CD4-positive, alpha-beta T cell treated with Interleukin-15 for 4 hours (primary cell): ENCODE measurements at places on chromosomes 5 and 9.

DNA sequence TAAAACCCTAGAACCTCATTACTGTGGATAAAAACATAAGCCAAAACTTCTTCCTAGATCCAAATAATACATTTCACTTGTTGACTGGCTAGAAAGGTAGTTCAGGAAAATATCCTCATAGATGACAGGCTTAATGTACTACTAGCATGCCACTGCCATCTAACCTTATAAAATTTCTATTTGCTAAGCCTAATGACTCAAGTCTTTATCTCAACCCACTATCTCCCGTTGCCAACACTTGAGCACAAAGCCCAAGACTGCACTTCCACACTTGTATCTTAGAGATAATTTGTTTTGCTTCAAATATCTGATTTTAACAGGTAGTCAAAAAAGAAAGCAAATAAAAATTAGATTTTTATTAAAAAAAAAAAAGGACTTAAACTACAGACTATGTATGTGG is 42.7 kb downstream of the FBXL17 start:
- no peak for DNase-seq

DNA sequence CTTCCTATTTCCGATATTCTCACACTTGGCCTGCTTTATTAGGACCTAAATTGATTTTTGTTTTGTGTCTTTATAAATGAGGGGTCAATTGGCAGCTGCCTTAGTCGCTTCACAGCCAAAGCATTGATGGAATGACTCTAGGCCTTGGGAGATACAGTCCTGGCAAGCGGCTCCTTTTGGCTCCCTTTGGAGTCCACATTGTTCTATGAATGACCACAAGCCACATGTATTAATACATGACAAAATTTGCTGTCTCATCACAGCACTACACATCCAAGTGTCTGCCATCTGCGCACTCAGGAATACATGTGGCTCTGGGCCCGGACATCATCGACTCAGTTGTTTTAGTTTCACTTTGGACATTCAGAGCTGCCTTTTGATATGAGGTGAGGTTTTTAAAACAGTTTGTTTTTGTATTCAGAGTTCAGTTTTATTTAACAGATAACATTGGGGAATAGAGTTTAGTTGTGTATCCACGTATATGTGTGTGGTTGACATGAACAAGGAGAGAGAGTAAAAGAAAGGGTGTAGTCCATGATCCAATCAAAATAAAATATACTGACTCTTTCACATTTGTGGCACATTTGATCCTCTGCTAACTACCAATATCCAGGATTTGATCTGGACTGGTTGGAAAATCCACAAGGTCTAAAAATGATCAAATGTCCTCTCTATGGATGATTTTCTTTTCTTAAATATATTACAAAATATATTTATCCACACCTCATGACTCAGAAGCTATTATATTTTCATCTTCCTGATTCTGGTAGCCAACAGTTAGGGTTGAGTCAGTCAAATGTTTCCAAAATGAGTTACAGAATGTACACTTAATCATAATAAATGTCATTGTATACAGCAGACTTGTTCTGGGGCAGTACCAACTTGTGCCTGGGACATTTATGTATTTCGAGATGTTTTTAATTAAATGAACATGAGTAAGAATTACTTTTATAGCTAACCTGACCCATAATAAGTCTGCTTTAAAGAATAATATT is 114.0 kb upstream of the MTAP start:
- no peak for DNase-seq

GRCh38 chr5:107428303-107428813 is 242.4 kb downstream of the EFNA5 start:
- DNase-seq = no peak

DNA sequence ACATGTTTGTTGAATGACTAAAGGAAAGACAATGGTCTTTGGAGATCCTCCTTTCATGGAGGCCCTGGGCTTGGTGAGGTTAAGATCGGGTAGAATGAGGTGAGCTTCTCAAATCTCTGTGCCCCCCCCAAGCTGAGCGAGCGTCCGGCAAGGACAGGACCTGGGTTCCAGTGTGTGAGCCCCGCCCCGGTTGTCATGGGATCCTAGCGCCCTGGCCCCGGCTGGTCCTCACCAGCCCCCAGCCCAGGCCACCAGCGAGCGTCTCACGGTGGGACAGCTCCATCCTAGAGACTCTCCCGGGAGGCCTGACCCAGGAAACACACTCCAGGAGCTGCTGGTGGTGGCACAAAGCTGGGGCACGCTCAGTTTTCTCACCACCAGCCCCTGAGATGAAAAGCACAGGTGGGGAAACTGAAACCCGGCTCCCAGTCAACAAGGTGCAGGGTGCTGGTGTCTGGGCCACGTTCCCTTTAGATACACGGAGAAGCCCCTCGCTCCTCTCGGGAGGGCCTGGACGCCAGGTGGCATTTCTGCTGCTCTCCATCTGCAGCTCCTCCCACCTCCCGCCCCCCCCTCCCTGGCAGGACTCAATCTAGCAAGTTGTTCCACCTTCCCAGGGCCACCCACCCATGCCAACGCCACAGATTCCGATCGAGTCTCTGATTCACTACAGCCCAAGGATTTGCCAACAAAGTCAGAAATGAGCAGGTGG is 131.3 kb upstream of the PPP1R26 start:
- DNase-seq = no peak

GRCh38 chr5:121949885-121950284 is 11.9 kb upstream of the SRFBP1 start:
- DNase-seq = peak; percentile 22

- no peak for DNase-seq
Observed at GRCh38 chr9:8916771-8917170, 1117.2 kb upstream of the DMAC1 start.

DNA sequence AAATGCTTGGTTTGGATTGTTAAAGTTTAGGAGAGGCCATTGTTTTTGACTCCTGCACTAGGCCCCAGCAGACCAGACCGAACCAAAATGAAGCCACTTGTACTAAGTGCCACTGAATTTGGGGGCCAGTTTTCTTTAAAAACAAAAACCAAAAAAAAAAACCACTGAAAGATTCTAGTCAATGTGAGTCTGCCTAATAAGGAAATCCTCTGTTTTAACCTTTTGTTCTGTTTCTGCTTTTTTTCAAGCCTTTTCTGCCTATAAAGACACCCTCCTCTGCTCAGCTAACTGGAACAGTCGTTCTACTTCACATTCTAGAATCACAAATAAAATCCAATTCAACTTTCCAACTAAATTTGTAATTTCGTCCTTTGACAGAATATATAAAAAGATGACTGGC is 64.9 kb downstream of the SERINC5 start:
- DNase-seq = no peak

GRCh38 chr5:42840842-42841567 is 29.3 kb upstream of the SELENOP start:
- no peak for DNase-seq

GRCh38 chr9:91710158-91710557 is 239.9 kb downstream of the ROR2 start:
- DNase-seq = no peak

- DNase-seq = no peak
Observed at GRCh38 chr9:126677188-126678084, 63.7 kb downstream of the LMX1B start.

DNA sequence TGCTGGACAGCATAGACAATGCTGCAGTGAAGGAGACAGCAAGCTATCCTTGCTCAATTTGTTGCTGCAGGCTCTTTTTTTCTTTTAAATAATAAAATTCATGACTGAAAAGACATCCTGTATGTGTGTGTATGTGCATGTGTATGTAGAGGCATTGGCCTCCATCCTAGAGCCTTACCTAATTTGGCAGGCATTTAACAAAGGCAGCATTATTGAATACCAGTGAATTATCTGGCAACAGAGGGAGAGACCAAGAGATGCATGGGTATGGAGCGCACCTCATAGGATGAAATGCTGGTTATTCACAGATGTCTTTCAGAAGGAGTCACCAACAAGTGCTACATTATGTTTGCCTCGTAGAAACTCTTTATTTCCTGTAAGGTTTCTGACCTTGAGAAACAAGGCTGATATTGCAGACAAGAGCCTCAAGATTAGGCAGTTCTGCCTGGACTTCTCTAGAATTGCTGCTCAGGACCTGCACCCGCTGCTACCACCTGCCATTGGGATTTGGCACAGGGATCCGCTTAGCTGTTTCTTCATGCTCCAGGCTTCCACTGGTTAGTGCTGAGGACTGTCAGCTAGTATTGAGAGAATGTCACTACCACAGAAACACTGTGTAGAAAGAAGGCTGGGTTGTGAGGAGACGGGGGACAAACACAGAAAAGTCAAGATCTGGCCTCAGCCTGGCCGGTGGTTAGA is 247.7 kb upstream of the RFX3 start:
- no peak for DNase-seq

DNA sequence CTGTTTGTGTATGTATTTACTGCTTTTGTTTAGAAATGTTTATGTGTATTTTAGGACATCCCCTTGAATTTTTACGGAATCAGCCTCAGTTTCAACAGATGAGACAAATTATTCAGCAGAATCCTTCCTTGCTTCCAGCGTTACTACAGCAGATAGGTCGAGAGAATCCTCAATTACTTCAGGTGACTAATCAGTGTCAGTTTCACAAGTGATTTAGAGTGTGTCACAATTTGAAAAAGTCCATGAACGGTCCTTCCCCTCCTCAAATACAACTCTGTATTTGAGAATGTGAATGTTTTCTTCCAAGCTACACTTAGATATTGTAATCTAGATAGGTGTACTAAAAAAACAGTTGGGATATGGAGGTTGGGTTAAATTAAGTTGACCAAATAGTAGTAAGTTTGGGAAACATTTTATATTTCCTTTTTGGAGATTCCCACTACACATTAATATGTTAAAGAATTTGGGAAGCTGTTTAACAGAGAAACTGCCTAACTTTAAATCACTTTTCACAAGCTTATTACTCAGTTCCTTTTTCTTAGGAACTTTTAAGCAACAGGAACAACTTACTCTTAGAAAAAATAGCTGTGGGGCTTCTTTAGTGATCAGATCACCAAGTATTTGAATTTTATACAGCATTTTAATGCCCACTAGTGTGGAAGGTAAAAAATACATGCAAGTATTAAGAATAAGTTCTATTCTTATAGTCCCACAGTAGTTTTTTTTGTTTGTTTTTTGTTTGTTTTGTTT is 40.9 kb downstream of the RAD23B start:
- no peak for DNase-seq

GRCh38 chr5:77396017-77396416 is 96.1 kb downstream of the WDR41 start:
- DNase-seq = no peak

GRCh38 chr5:178334861-178335260 is 102.3 kb upstream of the PHYKPL start:
- DNase-seq = no peak

GRCh38 chr5:37207802-37208201 is 41.4 kb downstream of the CPLANE1 start:
- no peak for DNase-seq

DNA sequence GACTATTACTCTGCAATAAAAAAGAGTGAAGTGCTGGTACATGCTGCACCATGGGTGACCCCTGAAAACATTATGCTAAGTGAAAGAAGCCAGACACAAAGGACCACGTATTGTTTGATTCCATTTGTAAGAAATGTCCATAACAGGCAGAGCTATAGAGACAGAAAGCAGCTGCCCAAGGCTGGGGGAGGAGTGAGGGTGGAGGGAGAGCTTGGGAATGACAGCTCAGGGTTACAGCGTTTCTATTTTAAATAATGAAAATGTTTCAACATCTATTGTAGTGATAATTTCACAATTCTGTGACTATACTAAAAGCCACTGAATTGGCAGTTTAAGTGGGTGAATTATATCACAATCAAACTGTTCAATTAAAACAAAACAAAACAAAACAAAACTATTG is 81.7 kb downstream of the MYO10 start:
- no peak for DNase-seq

DNA sequence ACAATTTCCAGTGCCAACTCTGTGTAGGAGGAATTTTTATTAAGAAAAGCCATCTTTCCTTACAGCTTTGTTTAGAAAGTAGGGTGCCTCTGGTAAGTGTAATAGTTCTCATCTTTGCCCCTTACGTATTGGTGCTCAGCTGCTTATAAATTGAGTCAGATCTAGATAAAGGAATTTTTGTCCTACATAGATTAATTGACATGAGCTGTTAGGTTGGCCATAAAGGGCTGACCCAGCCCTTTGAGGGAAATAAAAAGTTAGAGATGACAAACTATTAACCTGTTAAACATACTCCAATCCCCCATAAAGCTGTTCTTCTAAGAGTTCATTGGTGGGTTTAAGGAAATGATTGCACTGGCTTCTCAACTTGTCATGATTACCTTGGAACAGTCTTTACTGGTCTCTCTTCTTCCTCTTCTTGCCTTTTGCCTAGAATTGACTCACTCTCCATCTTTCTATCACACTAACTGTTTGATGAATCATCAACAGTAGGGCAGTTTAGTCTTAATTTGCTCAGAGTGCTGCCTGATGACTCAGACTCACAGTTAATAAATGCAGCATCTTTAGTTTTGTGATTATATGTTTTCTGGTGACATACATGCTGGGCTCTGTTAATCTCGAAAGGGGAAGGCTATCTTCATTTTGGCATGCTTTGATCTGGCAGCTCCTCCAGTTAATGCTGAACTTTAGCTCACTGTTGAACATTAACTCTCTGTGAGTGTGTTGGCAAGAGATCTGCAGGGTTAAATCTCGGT is 51.7 kb downstream of the ARHGAP26 start:
- DNase-seq = peak; percentile 57
